A549 treated with AZD2906 at 1 μM for 4 hours (cell line): ENCODE measurements at places on chromosomes 7 and 10. TPM values are rescaled to one million over a fixed set of nuclear protein-coding genes. Genes with fewer than 3 reads are reported as not detected.

Gene ALOX5
- 0.22 to 0.46 TPM (median 0.34 TPM) in 5 replicates for total RNA-seq

Gene NPC1L1
- 0.06 to 0.09 TPM (median 0.08 TPM) in 5 replicates for total RNA-seq

Gene COL1A2
- total RNA-seq: 0.08 to 0.10 TPM in 2 of 5 replicates, not detected in the others

Gene POLR1F
- total RNA-seq: 11.3 to 15.9 TPM (median 14.4 TPM) in 5 replicates

Gene HSPB1
- 871 to 1,696 TPM (median 1,516 TPM) in 5 replicates for total RNA-seq

Gene IGF2BP3
- 24.0 to 37.3 TPM (median 29.7 TPM) in 5 replicates for total RNA-seq

Gene TMEM139
- 0.66 to 1.2 TPM (median 1.2 TPM) in 5 replicates for total RNA-seq

Gene AKR1C3
- total RNA-seq: 1,062 to 1,196 TPM (median 1,121 TPM) in 5 replicates

Gene AKR1E2
- total RNA-seq: 4.5 to 6.4 TPM (median 6.0 TPM) in 5 replicates

Gene TMEM270
- 0.09 to 0.17 TPM (median 0.15 TPM) in 5 replicates for total RNA-seq

Gene TUBB8
- 0.05 to 0.12 TPM (median 0.07 TPM) in 3 of 5 replicates, not detected in the others for total RNA-seq

Gene MKLN1
- total RNA-seq: 27.7 to 36.0 TPM (median 32.8 TPM) in 5 replicates
